ENCODE measurements at places on chromosomes 6 and 20. TPM values are rescaled to one million over a fixed set of nuclear protein-coding genes. Genes with fewer than 3 reads are reported as not detected.

EYS gene
- total RNA-seq = 0.46 TPM

CCN2 gene
- 33.5 TPM for total RNA-seq

B3GALT4 gene
- total RNA-seq = 5.7 TPM

TCF21 gene
- total RNA-seq = not detected

TNF gene
- not detected for total RNA-seq

SESN1 gene
- 23.9 TPM for total RNA-seq

KCNK16 gene
- total RNA-seq = 35.2 TPM

TDP2 gene
- 65.6 TPM for total RNA-seq

GRCh38 chr6:90251295-90251992, 45.2 kb downstream of the BACH2 start:
- DNase-seq = no peak

DNA sequence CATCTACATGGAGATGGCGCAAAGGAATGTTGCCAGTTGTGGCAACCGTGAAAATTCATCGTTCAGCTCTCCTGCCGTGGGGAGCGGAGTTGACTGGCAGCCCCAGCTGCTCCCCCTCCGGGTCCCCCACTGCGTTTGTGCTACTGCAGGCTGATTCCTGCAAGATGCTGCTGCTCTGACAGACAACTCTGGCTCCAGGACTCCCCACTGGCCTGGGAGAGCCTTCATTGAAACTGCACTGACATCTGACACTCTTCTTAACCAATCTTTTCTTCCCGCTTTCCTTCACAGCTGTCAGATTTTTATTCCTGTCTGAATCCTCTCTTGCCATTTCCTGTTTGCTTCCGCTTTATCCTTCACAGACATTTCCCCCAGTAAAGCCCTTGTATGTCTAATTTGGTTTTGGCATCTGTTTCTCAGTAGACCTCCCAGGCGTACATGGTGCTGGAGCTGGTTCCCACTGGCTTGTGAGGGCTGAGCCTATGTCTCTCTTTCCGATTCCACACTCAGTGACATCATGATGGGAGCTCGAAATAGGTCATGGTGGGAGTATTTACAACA, 9.5 kb upstream of the ATRN start:
- DNase-seq = no peak

GRCh38 chr20:9109566-9109965, 40.7 kb downstream of the PLCB4 start:
- DNase-seq = no peak

- DNase-seq = no peak
Observed at GRCh38 chr6:155121699-155122098, 126.6 kb downstream of the TIAM2 start.

DNA sequence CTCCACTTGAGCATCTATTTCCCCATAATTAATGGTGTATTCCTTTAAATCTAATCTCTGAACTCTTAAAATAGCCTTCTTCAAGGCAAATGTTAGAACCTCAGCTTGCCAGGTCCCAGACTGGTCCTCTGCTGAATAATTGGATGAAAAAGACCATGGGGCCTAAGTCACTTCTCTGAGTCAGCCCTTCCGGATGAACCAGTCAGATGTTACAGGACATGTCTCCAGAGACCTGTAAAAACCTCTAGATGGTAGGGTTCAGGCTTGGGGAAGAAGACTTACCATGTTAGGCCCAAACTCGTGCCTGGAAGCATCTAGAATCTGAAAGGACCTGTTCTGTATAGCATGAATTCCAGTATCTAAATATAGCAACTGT, 97.3 kb downstream of the CDKAL1 start:
- no peak for DNase-seq

DNA sequence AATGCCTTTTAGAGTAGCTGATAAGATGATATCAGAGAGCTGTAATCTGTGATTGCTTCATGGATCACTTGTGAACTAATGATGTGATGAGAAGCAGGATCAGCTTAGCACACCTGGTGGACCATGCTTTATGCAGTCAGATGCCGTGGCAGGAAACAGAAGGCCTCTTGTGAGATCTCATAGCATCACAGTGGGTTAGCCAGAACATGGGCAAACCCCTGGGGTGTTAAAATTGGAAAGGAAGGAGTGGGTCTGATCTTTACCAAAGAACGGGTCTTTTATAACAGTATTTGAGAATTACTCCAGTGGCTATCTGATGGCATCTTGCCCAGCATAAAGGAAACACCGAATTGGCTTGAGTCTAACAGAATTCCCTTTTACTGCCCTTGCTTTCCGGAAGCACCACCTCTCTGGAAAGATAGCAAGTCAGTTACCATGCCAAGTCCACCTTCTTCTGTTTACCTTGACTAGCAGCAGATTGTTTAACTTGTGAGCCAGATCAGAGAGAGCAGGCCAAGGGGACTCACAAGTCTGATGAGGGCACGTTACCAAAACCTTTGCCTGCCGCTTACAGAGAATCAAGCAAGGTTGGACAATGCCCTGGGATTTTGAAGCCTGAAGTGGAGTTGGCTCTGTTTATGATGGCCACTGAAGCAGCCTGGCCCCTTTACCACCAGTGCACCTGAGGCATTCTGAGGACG, 20.9 kb upstream of the SRF start:
- DNase-seq = no peak

- DNase-seq = no peak
Observed at GRCh38 chr6:154849475-154849874, 116.3 kb downstream of the SCAF8 start.

DNA sequence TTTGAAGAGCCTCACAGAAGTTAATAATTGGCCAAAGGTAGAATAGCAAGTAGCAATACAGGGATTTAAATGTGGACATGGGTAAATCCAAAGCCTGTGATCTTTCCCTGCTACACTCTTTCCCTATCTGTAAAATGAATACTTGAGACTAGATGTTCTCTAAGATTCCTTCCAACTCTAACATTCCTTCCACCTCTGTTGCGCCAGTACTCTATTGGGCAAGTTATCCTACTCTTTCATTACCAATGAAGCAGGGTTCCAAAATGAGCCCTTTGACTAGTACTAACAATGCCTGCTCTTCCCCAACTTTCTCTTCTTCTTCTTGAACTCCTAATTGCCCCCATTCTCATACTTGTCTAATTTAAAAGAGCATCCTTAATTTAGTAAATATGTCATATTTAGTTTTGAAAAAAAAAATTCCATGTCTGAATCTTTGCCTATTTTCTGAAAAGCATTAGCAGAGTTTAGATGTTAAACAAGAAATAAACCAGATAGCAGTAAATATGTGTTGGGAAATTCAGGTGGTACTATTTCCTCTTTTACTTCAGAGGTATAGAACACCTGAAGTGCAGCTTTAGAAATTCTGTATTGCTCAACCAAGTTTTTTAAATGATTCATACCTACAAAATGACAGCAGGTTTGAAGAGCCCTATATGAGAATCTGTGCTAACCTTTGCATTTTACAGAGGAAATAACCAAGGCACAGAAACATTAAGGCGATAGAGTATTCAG, 35.1 kb upstream of the RSPO3 start:
- DNase-seq = no peak

DNA sequence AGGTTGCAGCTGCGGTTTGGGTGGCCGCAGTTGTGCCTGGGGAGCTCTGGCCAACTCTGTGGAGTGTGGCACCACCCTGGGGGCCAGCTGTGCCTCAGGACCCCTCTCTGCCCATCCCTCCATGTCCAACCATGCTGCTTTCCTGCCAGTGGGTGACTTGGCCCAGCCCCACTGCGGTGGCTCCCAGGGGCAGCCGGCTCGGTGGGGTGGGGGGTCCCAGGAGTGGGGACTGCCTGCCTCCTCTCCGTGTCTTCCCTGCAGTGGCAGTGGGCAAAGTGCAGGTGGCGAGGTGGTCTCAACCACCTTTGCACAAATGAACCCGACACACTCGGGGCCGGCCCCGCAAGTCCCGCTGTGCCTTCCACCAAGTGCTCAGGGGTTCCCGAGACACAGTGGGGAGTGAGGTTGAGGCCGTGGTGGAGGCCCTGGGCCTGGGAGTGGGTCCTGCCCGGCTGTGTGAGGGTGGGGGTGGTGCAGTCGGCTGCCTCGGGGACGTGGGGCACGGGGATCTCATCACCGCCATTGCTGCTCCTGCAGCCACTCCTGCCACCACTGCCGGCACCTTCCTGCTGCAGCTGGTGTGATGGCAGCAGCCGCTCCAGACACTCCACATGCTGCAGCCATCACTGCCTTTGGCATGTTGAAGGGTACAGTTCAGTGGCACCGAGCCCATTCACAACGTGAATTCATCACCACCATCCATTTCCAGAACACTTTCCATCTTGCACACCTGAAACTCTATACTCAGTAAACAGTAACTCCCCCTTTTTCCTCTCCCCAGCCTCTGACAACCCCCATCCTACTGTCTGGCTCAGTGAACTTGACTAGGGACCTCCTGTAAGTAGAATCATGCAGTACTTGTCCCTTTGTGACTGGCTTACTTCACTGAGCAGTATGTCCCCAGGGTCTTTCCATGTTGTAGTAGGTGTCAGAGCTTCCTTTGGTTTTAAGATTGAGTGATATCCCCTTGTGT, 10.7 kb upstream of the SLCO4A1 start:
- no peak for DNase-seq

DNA sequence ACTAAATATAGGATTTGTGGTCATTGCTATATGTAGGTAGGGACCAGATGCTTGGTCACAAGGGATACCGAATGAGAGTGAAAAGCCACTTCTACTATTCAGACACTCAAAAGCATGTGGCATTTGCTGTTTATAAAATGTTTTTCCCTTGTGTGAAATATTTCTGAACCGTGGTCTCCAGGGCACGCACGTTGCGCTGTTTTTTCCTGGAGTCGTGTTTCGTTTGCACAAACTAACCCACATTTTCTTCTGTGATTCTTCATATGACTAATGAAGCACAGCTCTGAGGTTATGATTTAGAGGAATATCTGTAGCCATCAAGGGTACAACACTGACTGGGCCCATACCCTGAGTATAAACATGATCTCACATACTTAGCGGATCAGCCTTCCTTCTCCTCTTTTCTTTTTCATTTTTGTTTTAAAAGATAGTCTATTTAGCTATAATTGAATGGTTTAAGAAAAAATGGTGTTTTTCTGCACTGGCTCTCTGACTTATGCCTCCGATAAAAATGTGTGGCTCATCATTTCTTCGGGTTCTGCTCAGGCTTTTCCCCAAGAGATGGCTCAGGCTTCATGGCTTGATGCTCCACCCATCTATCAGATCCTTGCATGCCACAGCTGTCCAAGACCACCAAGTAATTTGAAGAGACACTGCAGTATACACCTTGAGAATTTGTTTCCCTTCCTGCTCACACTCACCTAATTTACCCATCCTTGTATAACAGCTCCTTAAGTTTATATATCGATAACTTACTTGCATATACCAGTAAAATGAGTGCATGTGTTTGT, 59.9 kb upstream of the HBS1L start:
- DNase-seq = no peak

GRCh38 chr6:32148289-32149091, 3.2 kb downstream of the PRRT1 start:
- DNase-seq = no peak

GRCh38 chr6:89351671-89352277, 748 bp downstream of the UBE2J1 start:
- DNase-seq = no peak

DNA sequence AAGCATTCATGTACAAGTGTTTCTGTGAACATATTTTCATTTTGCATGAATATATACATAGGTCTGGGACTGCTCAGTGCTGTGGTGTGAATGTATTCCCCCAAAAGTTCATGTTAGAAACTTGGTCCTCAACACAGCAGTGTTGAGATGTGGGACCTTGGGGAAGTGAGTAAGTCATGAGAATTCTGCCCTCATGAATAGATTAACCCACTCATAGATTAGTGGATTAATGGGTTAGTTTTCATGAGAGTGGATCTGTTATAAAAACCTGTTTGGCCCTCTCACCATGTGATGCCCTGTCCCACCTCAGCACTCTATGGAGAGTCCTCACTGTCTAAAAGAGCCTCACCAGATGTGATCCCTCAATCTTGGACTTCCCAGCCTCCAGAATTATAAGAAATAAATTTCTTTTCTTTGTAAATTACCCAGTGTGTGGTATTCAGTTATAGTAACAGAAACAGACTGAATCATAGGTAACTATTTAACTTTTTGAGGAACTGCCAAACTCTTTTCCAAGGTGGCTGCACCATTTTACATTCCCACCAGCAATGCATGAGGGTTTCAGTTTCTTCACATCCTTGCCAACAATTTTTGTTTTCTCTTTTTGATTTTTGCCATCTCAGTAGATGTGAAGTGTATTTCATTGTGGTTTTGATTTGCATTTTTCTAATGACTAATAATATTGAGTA, 45.3 kb downstream of the QRSL1 start:
- DNase-seq = no peak

DNA sequence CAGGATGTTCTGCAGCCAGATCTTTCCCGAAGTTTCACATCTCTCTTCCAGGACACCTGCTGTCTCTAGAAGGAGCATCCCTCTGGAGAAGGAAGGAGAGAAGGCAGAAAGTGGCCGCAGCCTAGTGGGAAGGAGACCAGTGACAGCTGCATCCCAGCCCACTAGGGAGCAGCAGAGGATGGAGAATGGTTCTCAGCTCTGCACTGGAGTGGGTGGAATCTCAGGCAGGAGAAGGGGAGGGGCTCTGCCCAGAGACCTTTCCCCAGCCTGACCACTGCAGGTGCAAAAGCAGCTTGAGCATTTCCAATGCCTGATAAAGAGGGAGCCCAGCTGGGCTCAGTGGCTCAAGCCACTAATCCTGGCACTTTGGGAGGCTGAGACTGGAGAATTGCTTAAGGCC, 32.3 kb downstream of the NCR2 start:
- DNase-seq = peak; percentile 73

DNA sequence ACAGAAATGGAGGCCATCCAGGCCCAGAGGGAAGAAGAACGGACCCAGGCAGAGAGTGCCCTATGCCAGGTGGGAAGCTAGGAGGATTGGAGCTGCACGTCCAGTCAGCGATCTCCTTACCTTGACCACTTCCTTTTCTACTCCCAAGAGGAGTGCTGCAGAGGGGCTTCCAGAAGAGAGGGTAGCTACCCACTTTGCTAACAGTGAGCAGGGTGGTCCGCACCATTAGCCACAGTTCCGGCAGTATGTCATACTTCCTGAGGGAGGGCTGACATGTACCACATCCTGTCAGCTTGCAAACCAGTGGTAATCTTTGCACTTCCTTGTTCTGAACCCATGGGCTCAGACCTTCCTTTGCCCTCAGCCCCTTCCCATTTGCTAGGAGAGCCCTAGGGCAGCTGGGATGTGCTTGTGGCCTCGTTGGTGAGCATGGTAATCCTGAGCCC, 35.4 kb downstream of the CEP250 start:
- DNase-seq = no peak

GRCh38 chr6:2028457-2029038, 216.9 kb downstream of the GMDS start:
- DNase-seq = no peak

- no peak for DNase-seq
Observed at GRCh38 chr6:2680264-2680922, 70.3 kb downstream of the MYLK4 start.

- no peak for DNase-seq
Observed at GRCh38 chr20:57274299-57274698, 7.9 kb upstream of the BMP7 start.

- DNase-seq = no peak
Observed at GRCh38 chr6:35725721-35726438, 11.0 kb upstream of the ARMC12 start.

- DNase-seq = no peak
Observed at GRCh38 chr6:20481281-20481680, 53.0 kb upstream of the CDKAL1 start.
